ENCODE measurements at places on chromosomes 1 and 21.

- no peak for DNase-seq
Observed at GRCh38 chr21:26964170-26964778, 2.6 kb downstream of the ADAMTS5 start.

GRCh38 chr1:86508583-86508969 lies 38.3 kb upstream of the CLCA4 start:
- DNase-seq, result no peak

DNA sequence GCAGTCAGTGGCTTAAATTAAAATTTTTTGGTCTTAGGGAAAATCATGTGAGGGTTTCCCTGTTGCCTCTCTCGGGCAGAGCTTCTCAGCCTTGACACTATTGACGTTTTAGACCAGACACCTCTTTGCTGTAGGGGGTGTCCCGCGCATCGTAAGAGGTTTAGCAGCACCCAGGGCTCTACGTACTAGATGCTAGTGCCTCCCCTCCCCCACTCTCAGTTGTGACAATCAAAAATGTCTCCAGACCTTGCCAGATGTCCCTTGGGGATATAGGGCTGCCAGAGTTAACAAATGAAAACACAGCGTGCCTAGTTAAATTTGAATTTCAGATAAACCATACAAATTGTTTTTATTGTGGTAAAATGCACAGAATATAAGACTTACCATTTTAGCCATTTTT lies 293.3 kb downstream of the DISC1 start:
- no peak for DNase-seq

DNA sequence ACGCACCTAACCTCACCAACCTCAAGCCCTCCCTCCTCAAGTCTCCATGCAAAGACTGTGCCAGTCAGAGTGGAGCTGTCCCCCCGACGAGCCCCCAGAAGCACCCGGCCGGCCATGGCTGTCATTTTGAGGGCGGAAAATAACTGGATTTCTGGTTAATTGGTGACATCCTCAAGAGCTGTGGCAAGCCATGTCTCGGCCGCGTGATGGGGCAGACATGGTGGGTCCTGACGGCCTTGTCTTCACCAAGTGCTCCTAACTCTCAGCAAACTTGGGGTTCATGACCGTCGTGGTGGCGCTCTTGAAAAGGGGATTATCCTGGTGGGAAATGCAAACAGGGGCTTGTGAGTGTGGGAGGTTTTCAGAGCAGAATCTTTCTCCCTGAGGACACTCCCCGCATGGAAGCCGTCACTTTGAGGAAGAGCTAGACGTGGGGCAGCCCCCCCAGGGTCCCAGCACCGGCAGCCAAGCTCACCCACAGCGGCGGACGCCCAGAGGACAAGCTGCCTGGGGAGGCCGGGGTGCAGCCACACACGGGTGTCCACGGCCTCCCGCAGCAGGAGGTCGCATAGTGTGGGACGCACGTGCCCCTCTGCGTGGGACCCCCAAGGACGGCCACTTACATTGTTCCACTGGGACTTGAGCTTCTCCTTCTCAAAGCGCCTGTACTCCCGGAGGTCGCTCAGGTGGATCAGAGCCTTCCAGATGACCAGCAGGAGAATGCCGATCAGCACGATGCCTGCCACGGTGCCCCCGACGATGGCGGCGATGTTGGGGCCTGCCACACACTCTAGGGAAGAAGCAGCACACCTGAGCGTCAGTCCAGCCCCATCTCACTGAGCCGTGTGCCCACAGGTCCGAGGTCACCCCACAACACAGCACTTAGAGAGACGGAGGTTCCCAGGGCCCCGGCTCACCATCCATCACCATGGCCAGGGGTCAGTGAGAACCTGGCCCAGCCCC lies 12.9 kb upstream of the PTTG1IP start:
- no peak for DNase-seq

DNA sequence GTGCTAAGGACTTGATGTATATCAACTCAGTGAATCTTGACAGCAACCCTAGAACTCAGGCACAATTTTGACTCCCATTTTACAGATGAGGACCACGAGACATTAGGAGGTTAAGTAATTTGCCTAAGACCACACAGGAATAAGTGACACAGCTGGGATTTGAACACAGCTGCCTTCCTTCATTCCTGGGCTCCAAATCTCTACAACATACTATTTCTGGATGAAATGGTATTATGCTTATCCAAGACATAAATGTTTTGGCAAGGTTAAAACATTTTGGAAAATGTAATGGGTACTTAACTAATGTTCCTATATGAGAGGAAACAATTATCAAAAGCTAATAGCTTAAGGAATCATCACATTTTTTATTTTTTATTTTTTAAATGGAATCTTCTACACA lies 4.8 kb downstream of the CLDN8 start:
- no peak for DNase-seq

- DNase-seq, result no peak
Observed at GRCh38 chr1:190084552-190084951, 393.1 kb downstream of the BRINP3 start.

DNA sequence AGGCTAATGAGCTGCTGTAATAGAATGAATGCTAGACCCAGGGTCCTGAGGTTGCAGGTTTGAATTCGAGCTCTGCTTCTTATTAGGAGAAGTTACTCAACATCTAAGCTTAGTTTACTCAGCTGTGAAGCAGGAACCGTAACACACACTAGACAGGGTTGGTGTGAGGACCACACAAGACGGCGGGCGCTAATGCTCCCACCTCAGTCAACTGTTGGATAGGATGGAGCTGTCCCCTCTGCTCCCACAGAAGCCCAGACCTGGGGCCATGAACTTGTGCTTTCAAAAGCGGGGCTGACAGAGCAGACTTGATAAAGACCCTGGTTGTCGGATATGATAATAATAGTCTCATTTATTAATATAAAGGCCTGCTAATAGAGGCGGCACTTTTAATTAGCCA lies 98.4 kb upstream of the CD34 start:
- DNase-seq, result no peak

GRCh38 chr1:68916221-68916902 lies 419.5 kb upstream of the DEPDC1 start:
- no peak for DNase-seq

DNA sequence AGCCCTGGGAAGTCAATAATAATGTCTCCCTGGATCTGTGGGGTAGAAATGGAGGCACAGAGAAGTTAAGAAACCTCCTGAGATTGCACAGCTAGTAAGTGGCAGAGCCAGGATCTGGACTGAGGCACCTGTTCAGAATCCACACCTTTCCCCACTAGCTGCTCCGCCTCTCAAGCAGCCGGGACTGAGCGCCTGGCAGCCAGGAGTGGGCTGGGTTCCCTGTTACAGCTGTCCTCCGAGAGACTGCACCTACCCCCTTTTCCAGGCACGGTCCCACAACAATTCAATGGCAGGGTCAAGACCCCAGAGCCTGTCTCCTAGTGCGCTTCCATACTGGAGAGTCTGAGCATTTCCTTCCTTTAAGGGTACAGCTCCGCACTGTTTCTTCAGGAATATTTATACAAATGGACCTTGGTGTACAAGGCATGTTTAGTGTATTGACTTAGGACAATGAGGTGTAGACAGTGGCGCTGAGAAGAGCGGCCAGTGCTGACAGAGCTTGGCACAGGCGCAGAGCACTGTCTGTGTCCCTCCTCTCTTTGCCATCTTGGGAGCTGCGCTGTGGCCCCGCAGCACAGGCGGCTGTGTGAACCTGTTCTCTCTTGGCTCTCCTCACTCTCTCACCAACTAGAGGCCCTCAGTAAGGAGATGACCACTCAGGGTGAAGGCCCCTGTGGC lies 24.4 kb downstream of the GRHL3 start:
- no peak for DNase-seq

- DNase-seq, result no peak
Observed at GRCh38 chr1:171117085-171117484, 26.4 kb downstream of the FMO3 start.

DNA sequence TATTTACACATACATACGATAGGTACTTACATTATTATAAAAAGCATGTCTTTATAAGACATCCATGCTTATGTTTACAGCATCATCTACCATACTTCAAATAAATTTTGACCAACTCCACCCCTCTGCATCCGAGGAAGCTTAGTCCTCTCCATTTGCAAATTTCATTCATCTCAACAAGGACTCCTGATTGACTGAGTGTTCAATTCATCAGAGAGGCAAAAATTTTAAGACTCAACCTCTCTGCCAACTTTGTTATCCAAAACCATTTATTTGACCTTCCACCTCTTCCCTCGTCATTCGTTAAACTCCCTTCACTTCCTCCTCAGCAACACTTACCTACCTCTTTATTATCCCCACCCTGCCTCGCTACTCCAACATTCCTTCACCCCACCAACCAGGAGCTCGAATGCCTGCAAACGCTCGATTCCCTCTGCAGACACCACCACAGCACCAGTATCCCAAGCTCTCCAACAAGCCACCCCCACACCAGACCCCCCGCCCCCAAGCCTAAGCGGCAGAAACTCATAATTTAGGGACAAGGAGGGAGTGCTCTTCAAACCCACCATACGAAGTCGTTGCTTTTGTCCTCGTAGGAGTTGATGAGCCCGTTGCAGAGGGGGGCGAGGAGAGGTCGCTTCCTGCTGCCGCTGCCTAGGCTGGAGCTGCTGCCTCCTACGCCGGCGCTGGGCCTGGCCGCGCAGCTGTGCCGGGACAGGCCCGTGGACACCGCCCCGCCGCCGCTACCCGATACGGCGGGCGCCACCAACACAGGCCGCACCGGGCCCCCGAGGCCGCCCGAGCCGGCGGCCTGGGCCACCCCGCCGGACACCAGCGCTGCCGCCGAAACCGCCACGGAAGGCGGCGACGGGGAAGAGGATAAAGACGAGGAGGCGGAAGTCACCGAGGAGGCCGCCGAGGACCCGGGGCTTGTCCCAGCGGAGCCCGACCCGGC lies 803 bp downstream of the COP1 start:
- peak; percentile 45 for DNase-seq

DNA sequence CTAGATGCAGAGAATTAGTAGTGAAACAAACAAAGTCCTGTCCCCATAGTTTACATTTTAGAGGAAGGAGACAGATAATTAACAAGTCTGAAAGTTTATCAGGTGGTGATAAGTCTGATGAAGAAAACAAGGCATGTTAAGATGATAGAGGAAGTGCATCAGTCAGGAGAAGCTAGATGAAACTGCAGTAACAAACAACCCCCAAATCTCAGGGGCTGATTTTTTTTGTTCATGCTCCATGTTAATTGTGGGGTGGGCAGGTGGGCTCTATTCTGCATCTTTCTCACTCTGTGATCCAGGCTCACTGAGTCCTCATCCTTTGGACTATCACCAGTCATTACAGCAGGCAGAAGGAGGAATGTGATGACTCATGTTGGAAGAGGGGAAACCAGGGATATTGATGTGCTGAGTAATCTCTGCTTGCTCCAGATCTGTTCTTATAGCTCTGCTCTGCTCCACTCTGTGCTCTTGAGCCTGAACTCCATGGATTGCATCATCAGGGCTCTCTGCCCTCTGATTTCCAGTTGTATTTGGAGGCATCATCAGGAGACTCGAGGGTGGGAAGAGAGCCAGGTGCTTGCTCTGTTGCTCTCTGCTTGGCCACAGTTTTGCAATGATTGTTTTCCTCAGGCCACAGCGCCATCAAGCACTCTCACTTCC lies 166.9 kb downstream of the IER5 start:
- no peak for DNase-seq

- no peak for DNase-seq
Observed at GRCh38 chr1:56463376-56463775, 116.0 kb downstream of the PLPP3 start.

GRCh38 chr1:219783605-219784235 lies 144.6 kb downstream of the SLC30A10 start:
- no peak for DNase-seq

DNA sequence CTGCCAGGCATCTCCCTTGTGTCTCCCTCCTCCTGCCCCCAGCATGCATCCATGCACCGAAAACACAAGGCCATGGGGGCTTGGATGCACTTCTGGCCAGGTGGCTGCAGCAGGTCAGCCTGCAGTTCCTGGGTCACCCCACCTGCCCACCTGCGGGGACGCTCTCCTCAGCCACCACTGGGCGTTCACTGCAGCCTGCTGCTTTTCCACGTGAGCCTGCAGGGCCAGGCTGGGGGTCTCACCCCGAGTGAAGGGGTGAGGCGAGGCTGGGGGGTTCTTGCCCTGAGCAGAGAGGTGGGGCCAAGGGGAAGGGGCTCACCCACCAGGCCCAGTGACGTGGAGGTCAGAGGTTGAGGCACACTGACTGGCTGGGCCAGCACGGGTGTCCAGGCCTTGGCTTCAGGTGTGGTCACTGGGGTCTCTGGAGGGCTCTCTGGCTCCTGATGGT lies 64.6 kb downstream of the WNT9A start:
- DNase-seq, result no peak

DNA sequence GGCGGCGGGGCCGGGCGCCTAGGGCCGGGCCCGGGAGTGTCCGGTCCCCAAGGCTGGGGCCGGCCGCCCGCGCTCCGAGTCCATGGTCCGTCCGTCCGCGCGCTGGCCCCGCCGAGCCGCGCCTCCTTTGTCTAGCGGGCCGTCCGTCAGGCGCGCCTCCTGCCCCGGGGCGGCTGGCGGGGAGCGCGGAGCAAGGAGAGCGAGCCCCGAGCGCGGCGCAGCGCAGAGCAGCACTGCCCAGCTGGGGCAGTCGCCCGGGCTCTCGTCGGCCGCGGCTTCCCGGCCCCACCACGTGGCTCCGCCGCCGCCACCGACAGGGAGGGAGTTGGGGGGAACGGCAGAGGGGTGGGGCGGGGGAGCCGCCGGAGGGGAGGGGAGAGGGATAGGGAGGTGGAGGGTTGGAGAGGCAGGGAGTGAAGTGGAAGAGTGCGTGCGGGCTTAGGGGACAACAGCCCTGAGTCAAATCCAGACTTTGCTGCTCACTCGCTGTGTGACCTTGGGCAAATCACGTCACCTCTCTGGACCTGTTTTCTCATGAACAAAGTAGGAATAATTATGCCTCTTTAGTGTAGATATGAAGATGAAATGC lies at the start of gene NKAIN1:
Gene NKAIN1 (minus strand): TSS at position 235 of the 589 bp plus-strand sequence. CDS start 340 bp downstream, outside the sequence.
- DNase-seq, result peak; percentile 28

DNA sequence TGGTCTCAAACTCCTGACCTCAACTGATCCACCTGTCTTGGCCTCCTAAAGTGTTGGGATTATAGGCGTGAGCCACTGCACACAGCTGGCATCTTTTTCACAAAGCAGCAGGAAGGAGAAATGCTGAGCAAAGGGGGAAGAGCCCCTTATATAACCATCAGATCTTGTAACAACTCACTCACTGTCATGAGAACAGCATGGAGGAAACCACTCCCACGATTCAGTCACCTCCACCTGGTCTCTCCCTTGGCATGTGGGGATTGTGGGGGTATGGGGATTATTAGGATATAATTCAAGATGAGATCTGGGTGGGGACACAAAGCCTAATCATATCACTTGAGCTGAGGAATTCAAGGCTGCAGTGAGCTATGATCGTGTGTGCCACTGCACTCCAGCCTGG lies 3.0 kb upstream of the MFSD2A start:
- DNase-seq, result no peak

- DNase-seq, result no peak
Observed at GRCh38 chr1:240737766-240738265, 125.9 kb upstream of the GREM2 start.

DNA sequence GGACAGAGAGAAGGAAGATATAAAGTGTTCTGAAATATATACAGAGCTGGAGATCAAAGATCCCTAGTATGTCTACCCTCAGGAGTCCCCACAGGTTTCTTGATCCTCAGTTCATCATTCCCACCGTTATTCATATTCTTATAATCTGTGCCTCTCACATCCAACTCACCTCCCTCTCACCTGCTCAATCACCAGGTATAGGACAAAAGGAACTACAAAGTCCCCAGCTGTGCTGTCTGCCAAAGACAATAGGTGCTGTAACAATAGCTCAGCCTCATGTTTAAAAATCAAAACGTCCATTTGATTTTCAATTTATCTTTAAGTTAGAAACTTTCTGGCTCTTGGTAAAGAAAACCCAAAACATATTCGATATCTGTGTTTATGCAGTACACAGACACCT lies 121.1 kb upstream of the PKN2 start:
- no peak for DNase-seq

- no peak for DNase-seq
Observed at GRCh38 chr1:241834733-241835377, 13.1 kb upstream of the EXO1 start.
